Adrenal gland (tissue), 19 donors: ENCODE measurements at places on chromosomes 3 and 15.

DNA sequence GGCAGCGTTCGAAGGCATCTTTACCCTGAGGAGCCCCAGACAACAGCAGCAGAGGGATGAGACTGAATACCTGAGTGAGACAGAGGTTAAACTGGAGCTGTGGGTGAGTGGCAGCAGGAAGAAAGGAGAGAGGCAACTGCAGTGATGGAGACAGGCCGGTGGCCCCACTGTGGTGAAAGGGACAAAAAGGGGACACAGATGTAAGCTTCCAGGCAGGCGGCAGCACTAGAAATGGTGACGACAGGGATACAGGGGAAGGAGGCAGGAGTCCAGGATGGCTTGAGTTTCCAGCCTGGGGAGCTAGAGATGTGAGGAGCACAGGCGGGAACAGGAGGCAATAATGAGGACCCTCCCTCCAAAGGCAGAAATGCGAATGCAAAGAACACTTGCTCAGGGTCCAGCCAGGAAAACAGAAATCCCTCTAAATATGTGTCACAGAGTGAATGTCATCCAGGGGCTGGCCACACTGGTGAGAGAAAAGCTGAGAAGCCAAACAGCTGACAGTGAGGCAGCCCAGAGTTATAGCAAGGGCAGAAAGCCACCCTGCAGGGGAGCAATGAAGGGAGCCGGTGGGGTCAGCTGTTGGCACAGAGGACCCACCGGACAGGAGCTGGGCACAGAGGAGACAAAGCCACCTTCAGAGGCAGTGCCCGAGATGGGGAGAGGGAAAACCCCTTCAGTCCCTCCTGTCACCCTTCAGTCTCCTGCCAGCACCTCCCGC lies 70.1 kb downstream of the TBC1D2B start:
- H3K36me3 ChIP-seq: no peaks in the 10 kb centered on the region
- peaks cover 57% of the 10 kb centered on the region for H3K4me1 ChIP-seq
- no peaks in the 10 kb centered on the region for H3K27me3 ChIP-seq
- H3K4me3 ChIP-seq: no peak overlapping the region

GRCh38 chr3:172244011-172244410 lies 204.2 kb downstream of the GHSR start:
- H3K27ac ChIP-seq: no peak overlapping the region
- H3K4me3 ChIP-seq: no peak overlapping the region
- DNase-seq: no peak
- H3K4me1 ChIP-seq: peaks cover 13% of the 10 kb centered on the region
- H3K27me3 ChIP-seq: no peaks in the 10 kb centered on the region

DNA sequence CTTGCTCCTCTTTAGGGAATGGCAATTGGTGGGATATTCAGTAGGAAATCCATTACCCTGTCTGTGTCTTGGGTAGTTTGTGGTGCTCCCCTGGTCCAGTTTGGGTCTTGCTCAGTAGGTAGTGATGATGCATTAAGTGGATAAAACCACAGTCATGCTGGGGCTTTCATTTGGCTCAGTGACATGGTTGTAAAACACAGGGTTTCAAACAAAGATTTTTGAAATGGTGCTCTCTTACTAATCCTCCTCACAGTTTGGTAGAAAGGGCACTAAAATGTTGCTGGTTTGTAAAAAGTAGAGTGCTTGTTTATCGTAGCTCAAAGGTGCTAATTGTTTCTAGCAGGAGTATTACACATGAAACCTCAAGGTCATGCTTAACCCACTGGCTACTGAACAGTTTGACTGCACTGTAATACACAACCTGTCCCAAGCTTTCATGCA lies 22.9 kb downstream of the BBX start:
- no peak overlapping the region for H3K4me3 ChIP-seq
- H3K4me1 ChIP-seq: peaks cover 4% of the 10 kb centered on the region
- DNase-seq: no peak
- H3K36me3 ChIP-seq: no peaks in the 10 kb centered on the region
- no peak overlapping the region for H3K27ac ChIP-seq
- no peaks in the 10 kb centered on the region for H3K27me3 ChIP-seq

- no peaks in the 10 kb centered on the region for H3K4me1 ChIP-seq
- no peaks in the 10 kb centered on the region for H3K36me3 ChIP-seq
- no peak overlapping the region for H3K4me3 ChIP-seq
- DNase-seq: no peak
- no peaks in the 10 kb centered on the region for H3K27me3 ChIP-seq
These were observed 52.9 kb upstream of the TBL1XR1 start for GRCh38 chr3:177250151-177250550.

DNA sequence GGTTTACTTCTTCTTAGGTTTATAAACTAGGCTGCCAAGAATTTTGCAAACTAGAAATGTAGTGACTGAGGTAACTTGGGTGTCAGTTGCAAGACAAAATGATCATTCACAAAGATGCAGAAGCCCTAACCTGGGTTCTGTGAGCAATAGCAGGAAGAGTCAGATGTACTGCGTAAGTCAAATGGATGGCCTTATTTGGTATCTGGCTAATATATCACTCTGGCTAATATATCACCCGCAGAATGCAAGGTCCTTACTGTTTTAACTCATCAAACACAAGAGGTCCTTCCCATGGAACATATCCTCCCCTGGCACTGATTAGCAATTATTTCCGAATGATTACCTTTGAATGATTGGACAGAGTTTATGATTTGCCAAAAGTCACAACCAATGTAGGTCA lies 37.4 kb downstream of the RBMS3 start:
- no peaks in the 10 kb centered on the region for H3K27me3 ChIP-seq
- peaks cover 67% of the 10 kb centered on the region for H3K4me1 ChIP-seq
- H3K36me3 ChIP-seq: no peaks in the 10 kb centered on the region
- no peak overlapping the region for H3K27ac ChIP-seq
- H3K4me3 ChIP-seq: no peak overlapping the region
- no peak for DNase-seq

GRCh38 chr3:52998771-52999513 lies 46.9 kb downstream of the SFMBT1 start:
- H3K27me3 ChIP-seq: no peaks in the 10 kb centered on the region
- H3K36me3 ChIP-seq: no peaks in the 10 kb centered on the region
- no peak for DNase-seq
